CD4-positive, alpha-beta memory T cell (primary cell): ENCODE measurements at places on chromosomes 12 and 14.

- DNase-seq: no peak
Measured at GRCh38 chr12:24977060-24977459, 28.2 kb upstream of the BCAT1 start.

DNA sequence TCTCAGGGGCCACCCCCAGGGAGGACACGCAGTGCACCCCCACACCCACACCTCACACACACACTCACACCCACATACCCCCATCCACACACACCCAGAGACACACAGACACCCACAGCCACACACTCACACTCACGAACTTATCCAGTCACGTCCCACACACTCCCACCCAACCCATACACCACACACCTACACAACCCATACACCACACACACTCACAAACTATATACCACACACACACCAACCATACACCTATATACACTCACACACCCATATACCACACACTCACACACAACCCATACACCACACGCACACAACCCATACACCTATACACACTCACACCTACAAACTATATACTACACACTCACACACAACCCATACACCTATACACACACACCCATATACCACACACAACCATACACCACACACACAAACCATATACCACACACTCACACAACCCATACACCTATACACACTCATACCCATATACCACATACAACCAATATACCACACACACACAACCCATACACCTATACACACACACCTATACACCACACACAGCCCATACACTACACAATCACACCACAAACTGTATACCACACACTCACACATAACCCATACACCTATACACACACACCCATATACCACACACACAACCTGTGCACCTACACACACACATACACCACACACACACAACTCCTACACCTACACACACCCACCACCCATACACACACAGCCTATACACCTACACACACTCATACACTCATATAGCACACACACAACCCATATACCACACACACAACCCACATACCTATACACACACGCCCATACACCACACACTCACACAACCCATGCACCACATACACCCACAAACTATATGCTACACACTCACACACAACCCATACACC is 42.7 kb downstream of the TMEM121 start:
- no peak for DNase-seq

GRCh38 chr12:67331123-67331522 is 62.0 kb downstream of the CAND1 start:
- DNase-seq: no peak

DNA sequence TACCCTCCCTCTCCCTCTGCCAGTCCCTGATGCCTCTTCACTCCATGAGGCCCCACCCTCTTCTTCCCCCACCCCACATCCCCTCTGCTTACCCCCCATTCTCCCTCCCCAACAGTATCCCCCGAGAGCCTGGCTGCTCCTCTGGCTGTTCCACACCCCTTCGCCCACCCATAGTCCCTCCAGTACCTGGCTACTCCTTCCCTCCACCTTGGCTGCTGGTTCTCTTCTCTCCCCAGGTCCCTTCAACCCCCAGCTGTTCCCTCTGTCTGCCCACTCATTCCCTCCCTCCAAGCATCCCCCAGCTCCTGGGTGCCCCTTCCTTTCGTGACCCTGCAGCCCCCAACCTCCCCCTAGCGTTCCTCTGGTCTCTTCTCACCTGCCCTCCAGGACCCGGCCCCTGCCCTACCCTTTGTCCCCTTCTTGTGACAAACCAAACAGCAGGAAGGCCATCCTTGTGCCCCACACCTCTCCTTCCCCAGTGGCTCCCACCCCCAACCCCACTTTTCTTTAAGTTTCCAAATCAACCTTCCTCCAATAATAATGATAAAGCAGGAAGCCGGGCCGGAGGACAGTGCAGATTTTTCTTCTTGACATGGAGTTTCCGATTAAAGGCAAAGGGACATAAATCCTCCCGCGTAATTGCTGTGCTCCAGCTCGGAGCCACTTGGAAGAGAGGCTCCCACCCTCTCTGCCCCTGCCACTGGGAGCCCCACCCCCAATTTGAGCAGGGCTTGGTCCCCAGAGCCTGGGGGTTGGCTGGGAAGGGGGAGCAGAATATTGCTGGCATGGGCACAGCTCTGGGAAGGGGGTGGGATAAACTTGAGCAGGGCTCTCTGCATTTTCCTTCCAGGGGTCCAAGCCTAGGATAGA is 40.0 kb downstream of the SMUG1 start:
- DNase-seq: no peak

DNA sequence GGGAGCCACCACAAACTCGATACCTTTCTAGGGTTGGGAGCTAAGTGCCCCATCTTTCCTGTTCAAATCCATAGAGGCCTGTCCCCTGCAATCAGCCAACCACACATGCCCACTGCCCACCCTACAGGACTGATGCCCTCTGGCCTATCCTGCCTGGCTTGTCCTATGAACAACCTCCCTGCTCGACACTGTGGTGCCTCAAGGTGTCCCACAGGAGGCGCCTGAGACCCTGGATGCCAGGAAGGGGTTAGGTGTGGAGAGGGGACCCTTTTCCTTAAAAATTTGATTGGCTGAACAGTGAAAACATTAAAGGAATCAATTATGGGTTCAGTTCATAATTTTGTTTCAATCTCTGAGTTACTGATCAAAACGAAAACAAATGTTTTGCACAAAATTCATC is 97.3 kb upstream of the FZD10 start:
- no peak for DNase-seq

DNA sequence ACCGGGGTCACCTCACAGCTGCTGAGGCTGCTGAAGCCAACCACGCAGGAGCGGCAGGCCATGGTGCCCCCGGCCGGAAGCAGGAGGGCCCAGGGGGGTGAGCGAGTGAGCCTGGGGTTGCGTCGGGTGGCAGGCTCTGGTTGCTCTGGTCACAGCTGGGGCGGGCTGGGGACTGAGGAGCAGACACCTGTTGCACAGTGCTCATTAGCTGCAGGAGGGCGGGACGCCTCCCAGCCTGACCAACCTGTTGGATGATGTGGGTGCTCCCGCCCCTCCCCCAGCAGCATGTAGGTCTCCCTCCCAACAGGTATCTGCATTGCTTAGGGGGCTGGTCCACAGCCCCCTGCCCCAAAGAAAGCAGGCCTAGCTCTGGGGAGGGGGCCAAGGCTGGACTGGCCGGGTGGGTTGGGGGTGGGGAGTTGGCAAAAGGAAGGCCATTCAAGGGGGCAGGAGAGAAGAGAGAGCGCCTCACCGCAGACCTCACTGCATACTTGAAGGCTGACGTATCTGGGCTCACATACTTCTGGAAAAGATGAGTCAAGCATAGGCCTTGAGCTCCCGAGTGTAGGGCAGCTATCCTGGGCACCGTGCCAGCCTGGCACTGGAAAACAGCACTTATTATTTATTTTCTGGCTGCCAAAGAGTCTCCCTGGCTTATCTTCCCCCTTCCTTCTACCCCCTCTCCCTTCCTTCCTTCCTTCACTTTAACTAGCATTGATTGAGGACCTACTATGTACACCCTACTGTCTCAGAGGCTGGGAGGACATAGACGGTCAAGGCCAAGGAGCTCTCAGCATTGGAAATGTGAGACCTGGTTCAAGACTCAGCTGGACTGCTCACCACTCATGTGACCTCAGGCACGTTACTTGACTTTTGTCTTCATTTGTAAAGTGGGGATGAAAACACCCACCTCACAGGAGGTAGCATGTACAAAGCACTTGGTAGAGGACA is at the start of gene KRT80:
TSS of gene KRT80 (minus strand) at position 174 of the 951 bp plus-strand sequence. CDS start at position 62, 112 bp downstream.
- DNase-seq: no peak

GRCh38 chr14:50602035-50602434 is 42.1 kb downstream of the ATL1 start:
- no peak for DNase-seq

DNA sequence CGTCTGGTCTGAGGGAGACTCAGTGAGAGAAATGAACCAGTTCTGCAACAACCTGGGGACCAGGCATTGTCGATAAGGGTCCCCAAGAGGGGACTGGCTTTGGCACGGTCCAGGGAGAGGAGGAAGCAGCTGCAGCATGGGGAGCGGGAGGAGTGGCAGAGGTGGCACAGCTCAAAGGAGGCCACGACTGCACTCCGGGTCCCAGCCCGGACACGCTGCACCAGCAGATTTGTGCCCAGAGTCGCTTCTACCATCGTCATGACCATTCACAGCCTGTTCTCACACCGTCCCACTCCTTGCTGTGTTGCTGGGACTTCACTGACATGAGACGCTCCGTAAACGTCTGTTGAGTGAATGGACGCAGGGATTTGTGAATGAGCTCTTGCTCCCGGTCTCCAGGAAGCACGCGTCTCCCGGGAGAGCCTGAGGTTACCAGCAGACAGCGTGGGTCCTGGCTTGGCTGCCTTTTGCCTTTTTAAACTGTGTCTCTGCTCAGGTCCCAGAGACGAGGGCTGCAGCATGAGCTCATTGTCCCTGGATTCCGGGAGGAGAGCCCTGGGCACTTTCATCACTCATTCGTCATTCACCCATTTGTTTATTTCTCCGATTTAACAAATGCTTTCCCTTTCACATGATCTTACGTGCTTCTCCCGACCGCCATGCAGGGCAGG is 137.0 kb downstream of the PIWIL1 start:
- no peak for DNase-seq

GRCh38 chr12:5988659-5989116 is 43.6 kb upstream of the ANO2 start:
- peak; percentile 60 for DNase-seq

- DNase-seq: no peak
Measured at GRCh38 chr12:24553259-24553658, 395.6 kb downstream of the BCAT1 start.
